ENCODE measurements at places on chromosomes 3 and 15. TPM values are rescaled to one million over a fixed set of nuclear protein-coding genes. Genes with fewer than 3 reads are reported as not detected.

The EPHA6 gene
- total RNA-seq = 22.0 TPM

The ZNF80 gene
- not detected for total RNA-seq

The C2CD4A gene
- total RNA-seq = not detected

The CP gene
- 47.8 TPM for total RNA-seq

The PPM1L gene
- total RNA-seq = 58.1 TPM

The SHQ1 gene
- total RNA-seq = 26.1 TPM

The PLXNA1 gene
- 53.8 TPM for total RNA-seq

The GOLGA6B gene
- total RNA-seq = not detected

The ACKR2 gene
- total RNA-seq = 1.1 TPM

Data from camera-type eye (tissue), 1 donor.